ENCODE measurements at places on chromosomes 5 and 9.

GRCh38 chr9:131470581-131470991, 32.1 kb upstream of the POMT1 start:
- DNase-seq = no peak

DNA sequence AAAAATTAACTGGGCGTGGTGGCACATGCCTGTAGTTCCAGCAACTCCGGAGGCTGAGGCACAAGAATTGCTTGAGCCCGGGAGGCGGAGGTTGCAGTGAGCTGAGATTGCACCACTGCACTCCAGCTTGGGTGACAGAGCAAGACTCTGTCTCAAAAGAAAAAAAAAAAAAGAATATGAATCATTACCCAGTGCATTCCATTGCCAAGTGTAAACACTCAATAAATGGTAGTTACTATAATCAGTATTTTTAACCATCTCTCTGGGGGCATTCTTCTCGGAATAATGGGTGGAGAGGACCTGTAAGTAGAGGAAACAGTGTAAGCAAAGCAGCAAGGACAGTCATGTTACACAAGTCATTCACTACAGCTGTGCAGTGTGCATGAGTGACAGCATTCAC, 13.8 kb upstream of the RANBP17 start:
- DNase-seq = no peak

DNA sequence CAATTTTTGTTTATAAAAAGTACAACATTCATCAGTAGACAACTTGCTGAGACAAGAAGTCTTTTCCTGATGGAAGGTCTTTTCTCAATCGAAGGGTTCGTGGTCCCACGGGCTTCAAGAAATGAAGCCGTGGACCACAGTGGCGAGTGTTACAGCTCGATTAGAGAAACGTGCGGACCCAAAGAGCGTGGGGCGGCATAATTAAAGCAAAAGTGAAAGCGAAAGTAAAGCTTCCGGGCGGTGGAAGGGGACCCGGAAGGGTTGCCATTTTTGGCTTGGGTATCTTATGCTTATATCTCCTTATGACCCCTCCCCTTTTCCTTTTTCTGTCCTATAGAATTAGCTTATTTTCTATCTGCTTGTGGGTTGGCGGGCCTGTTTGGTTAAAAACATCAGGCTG, 2309.4 kb upstream of the ACO1 start:
- no peak for DNase-seq

GRCh38 chr5:111127453-111128195, 35.5 kb downstream of the WDR36 start:
- no peak for DNase-seq

- DNase-seq = no peak
These were observed 27.7 kb downstream of the G3BP1 start for GRCh38 chr5:151799407-151799806.

- no peak for DNase-seq
These were observed 122.0 kb downstream of the DRD1 start for GRCh38 chr5:175321927-175322532.

DNA sequence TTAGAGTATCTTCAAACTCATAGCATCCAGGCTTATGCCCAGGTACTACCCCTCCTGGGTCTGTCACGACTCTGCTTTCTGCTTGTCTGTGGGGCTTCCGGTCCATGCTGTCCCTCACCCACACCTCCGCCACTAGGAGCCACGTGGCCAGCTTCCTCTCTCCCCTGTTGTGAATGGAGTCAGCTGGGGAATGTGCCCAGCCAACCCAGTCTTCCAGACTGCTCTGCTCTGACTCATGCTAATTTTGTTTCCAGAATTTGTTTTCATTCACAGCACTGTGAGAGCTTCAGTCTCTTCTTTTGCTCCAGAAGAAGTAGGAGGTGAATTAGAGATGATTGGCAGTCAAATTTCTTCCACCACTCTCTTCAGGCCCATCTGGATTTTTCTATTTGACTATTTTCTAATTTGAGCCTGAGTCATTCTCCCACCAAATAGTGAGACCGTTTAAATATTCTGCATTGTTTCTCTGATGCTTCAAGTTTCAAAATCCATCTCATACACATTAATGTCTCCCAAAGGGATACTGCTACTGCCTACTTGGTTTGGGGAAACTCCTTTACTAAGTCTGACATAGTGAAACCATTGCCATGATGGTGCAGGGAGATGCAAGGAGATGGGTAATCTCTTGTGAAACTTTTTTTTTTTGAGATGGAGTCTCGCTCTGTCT, 424.1 kb upstream of the KIF2A start:
- no peak for DNase-seq
